ENCODE measurements at places on chromosomes 13 and 19. TPM values are rescaled to one million over a fixed set of nuclear protein-coding genes. Genes with fewer than 3 reads are reported as not detected.

The OR10H2 gene
- not detected for total RNA-seq

The GFY gene
- total RNA-seq, result not detected

The CEACAM3 gene
- total RNA-seq, result not detected

The FCER2 gene
- 0.60 TPM for total RNA-seq

The UHRF1 gene
- 88.3 TPM for total RNA-seq

The NLRP8 gene
- not detected for total RNA-seq

- no peaks in the 10 kb centered on the region for H3K4me1 ChIP-seq
- H3K36me3 ChIP-seq, result no peaks in the 10 kb centered on the region
These were observed 305.9 kb upstream of the SGCG start for GRCh38 chr13:22874839-22875238.

GRCh38 chr13:96002322-96003131 is 50.7 kb downstream of the UGGT2 start:
- H3K4me3 ChIP-seq, result no peak overlapping the region
- H3K4me1 ChIP-seq, result no peaks in the 10 kb centered on the region
- no peaks in the 10 kb centered on the region for H3K36me3 ChIP-seq
- no peak overlapping the region for H3K27ac ChIP-seq
- no peaks in the 10 kb centered on the region for H3K27me3 ChIP-seq

DNA sequence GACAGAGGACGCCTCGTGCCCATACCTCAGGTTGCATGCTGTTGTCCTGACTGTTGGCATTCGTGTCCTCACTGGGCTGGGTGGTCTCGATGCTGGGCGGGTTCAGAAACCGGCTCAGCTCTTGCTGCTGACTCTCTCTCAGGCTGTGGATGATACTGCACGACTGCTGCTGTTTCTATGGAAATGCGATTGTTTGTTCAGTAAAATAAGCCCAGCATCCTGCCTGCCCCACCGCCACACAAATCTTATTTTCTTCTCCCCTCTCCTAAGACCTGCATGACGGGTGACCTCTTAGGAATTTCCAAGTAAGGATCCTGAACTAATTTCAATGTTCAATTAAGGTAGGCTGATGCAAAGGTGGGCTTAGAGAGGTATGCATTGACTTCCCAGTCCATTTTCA is 356.5 kb downstream of the NALCN start:
- peaks cover 6% of the 10 kb centered on the region for H3K27me3 ChIP-seq
- no peak overlapping the region for H3K27ac ChIP-seq
- DNase-seq, result no peak
- no peaks in the 10 kb centered on the region for H3K4me1 ChIP-seq

DNA sequence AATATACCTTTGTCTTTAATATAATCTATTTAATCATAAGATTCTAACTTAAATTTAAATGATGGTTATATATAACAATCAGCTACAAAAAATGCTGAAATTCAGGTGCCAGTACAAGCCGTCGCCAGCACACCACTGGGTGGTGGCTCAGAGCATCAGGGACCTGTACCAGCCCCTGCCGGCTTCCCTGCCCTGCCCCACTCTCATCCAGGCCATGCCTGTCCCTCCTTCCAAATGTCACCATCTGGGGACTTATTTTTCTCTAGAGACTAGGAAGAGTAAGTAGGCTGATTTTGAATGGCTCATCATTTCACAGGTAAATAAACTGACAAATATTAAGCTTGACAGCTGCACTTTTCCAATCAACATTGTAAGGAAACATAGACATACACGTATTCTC is 1.6 kb downstream of the METTL21C start:
- H3K27ac ChIP-seq, result no peak overlapping the region
- H3K36me3 ChIP-seq, result no peaks in the 10 kb centered on the region
- H3K4me1 ChIP-seq, result no peaks in the 10 kb centered on the region

GRCh38 chr13:30128591-30128990 is 178.8 kb downstream of the KATNAL1 start:
- peaks cover 11% of the 10 kb centered on the region for H3K4me1 ChIP-seq
- H3K36me3 ChIP-seq, result no peaks in the 10 kb centered on the region
- no peak for DNase-seq
- no peak overlapping the region for H3K4me3 ChIP-seq

- H3K4me1 ChIP-seq, result no peaks in the 10 kb centered on the region
- H3K27ac ChIP-seq, result no peak overlapping the region
- no peak overlapping the region for H3K4me3 ChIP-seq
- DNase-seq, result no peak
- no peaks in the 10 kb centered on the region for H3K36me3 ChIP-seq
These were observed 142.3 kb upstream of the EDNRB start for GRCh38 chr13:78060966-78061365.

GRCh38 chr13:100350601-100351000 is 238.0 kb downstream of the GGACT start:
- no peak overlapping the region for H3K4me3 ChIP-seq
- no peaks in the 10 kb centered on the region for H3K36me3 ChIP-seq
- H3K27ac ChIP-seq, result no peak overlapping the region
- no peaks in the 10 kb centered on the region for H3K4me1 ChIP-seq
- DNase-seq, result no peak

- H3K27me3 ChIP-seq, result peaks cover 2% of the 10 kb centered on the region
- no peak overlapping the region for H3K4me3 ChIP-seq
- no peak overlapping the region for H3K27ac ChIP-seq
- H3K36me3 ChIP-seq, result no peaks in the 10 kb centered on the region
These were observed 32.9 kb downstream of the SERTM1 start for GRCh38 chr13:36706755-36707154.

- H3K4me1 ChIP-seq, result peaks cover 9% of the 10 kb centered on the region
- no peak overlapping the region for H3K27ac ChIP-seq
- no peak overlapping the region for H3K4me3 ChIP-seq
- H3K27me3 ChIP-seq, result peaks cover 6% of the 10 kb centered on the region
- no peak for DNase-seq
- H3K36me3 ChIP-seq, result no peaks in the 10 kb centered on the region
These were observed 626.9 kb downstream of the EFNB2 start for GRCh38 chr13:105908586-105908985.

- peaks cover 2% of the 10 kb centered on the region for H3K27me3 ChIP-seq
- no peak overlapping the region for H3K4me3 ChIP-seq
- peaks cover 28% of the 10 kb centered on the region for H3K4me1 ChIP-seq
- H3K27ac ChIP-seq, result no peak overlapping the region
- DNase-seq, result no peak
- no peaks in the 10 kb centered on the region for H3K36me3 ChIP-seq
These were observed 16.1 kb upstream of the BCL3 start for GRCh38 chr19:44732235-44733014.

- H3K36me3 ChIP-seq, result peaks cover 9% of the 10 kb centered on the region
- no peak for DNase-seq
- H3K27ac ChIP-seq, result no peak overlapping the region
These were observed 66.7 kb downstream of the SIPA1L3 start for GRCh38 chr19:37973666-37974065.

- no peak overlapping the region for H3K4me3 ChIP-seq
- H3K4me1 ChIP-seq, result no peaks in the 10 kb centered on the region
- H3K27me3 ChIP-seq, result no peaks in the 10 kb centered on the region
- no peak for DNase-seq
These were observed 153.5 kb downstream of the RFC3 start for GRCh38 chr13:33971562-33971819.
